ENCODE measurements at places on chromosomes 1 and 21.

DNA sequence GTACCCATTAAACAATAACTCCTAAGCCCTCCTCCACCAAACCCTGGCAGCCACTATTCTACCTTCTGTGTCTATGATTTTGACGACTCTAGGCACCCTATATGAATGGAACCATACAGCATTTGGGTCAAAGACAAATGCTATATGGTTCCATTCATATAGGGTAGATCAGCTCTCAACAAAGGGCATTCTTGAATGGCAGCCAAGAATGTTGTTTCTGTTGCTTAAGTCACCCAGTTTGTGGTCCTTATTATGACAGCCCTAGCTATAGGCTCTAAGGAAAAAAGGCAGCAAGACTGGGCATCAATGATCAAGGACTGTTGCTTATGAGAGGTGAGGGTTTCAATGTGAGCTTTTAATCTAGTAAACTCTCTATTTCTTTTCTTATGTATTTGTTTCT is 4.7 kb upstream of the SLC5A9 start:
- DNase-seq = no peak

GRCh38 chr1:168342572-168343280 is 62.0 kb downstream of the TBX19 start:
- peak; percentile 89 for DNase-seq

DNA sequence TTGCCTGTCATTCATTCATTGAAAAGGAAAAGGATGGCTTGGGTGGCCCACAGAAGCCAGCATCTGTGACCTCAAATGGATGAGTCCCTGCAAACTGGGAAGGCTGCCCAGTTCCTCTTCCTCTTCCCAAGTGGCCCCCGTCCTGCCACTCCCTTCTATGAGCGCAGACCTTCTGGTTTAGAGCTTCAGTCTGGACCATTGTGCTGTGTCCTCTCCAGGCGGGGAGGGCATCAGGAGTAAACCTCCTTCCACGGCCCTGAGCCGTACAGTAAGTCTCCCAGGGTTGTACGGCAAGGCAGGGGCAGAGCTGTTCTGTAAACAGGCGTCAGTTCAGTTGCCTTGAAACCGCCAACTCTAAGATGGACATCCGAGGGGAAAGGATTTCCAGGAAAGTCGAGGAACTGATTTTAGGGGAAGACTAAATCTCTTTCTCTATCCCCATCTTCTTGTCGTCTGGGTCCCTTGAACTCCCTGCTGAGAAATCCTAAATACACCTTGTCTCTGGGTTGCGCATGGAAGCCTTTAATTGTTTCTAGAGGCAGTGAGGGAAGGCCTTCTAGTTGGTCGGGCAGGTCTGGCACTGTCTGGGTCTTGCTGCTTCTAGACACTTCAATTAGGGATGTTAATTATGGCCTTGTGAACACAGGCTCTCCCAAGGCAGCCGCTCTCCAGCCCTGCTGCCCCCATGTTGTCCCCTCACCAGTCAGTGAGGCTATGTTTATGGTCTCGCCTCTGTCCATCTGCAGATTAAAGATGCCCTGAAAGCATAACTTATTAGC is 22.1 kb downstream of the SOX13 start:
- DNase-seq = no peak

GRCh38 chr1:203172184-203173010 is 3.2 kb downstream of the MYBPH start:
- peak; percentile 62 for DNase-seq

- DNase-seq = no peak
Observed at GRCh38 chr1:207069061-207069460, 16.0 kb downstream of the PFKFB2 start.

GRCh38 chr1:101532377-101532776 is 295.6 kb downstream of the S1PR1 start:
- no peak for DNase-seq

GRCh38 chr1:215905493-215906115 is 338.5 kb downstream of the KCTD3 start:
- no peak for DNase-seq

DNA sequence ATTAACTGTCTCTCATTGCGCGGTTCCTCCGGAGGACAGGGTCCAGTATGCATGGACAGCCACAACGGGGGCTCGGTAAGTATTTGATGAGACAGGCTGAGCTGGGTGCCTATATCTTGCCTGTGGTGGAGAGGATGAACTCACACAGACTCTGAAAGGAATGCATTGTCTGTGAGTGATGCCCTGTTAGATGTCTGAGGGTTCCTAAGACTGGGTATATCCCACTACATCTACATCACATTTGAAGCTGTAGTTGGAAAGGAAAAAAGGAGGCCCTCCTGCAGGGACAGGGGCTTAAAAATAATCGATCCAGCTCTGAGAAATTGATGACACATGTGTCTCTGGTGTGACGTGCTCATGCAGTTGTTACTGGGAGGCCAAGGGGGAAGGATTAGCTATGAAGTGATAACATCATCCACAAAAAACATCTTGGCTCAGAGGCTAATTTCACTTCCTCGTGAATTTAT is 1.9 kb downstream of the ADARB1 start:
- peak; percentile 12 for DNase-seq

GRCh38 chr1:240192851-240193250 is 101.2 kb downstream of the FMN2 start:
- no peak for DNase-seq

DNA sequence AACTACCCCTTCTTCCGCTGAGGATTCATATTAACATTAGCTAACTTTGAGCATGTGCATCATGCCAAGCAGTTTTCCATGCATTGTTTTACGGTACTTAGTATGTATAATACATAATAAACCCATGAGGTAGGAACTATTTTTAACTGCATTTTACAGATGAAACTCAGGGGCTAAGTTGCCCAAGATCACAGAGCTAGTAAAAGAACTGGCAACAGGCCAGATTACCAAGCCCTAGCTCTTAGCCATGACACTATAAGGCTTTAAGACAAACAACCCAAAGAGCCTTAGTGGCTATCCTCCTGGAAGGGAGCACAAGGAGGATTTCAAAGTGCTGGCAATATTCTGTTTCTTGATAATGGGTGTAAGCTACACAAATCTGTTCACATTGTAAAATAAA is 6.1 kb downstream of the AK2 start:
- DNase-seq = no peak

DNA sequence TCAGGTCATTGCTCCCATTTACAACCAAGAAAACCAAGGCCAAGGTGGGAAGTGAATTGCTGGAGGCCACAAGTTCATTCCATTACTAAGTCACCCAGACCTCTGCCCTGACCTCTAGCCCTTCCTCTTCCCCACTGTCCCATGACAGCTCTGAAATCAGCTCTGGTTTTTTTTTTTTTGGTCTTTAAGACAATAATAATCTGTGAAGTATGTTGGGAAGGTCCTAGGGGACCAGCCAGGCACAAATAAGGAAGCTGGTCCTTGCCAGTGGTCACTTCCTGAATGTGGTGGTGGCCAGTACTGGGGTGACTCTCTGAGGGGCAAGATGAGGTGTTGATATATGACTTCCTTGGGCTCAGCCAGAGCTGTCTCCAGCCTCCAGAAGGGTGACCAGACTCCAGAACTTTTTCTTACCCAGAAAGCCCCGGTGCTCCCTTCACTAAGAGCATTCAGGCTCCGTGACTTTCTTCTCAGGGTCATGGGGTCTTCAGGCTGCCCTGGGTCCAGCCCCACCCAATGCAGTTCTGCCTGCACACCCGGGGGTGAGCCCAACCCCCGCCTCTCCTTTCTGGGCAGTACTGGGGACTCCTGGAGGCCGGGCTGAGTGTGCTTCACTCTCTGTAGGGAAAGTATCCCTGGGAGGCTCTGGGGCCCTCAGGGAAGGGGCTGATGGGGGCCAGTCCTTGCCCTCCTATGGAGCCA is 159.6 kb downstream of the PTPRU start:
- no peak for DNase-seq

DNA sequence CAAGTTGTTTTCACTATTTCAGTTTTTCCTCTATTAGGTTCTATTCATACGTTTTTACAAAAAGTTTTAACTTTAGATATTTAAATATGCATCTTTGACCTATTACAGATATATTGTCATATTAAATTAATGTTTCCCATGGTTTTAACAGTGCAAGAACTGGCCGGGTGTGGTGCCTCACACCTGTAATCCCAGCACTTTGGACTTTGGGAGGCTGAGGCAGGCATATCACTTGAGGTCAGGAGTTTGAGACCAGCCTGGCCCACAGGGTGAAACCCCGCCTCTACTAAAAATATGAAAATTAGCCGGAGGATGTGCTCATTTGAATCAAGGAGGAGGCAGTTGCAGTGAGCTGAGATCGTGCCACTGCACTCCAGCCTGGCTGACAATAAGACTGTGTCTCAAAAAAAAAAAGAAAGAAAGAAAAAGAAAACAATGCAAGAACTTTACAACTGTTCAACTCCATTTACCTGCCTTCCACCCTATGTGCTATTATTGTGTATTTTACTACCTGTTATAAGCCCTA is 19.8 kb upstream of the TINAGL1 start:
- no peak for DNase-seq

- no peak for DNase-seq
Observed at GRCh38 chr1:183844806-183845205, 39.9 kb downstream of the RGL1 start.

DNA sequence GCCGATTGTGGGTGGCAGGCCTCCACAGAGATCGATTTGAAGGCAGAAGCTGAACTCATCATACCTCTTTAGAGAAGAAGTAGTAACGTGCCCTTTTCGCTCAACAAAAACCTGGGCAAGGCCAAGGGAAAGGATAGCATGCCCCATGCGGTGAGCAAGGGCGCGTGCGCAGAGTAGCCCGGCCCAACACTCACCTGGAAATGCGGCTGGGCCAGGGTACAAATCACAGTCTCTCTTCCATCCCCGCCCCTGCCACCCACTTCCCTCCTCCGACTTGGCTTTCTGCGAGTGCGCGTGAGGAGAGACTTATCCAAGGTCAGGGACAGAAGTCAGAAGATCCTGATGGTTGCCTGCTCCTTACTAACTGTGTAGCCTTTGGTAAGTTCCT is 160.7 kb upstream of the C1orf21 start:
- DNase-seq = no peak

- DNase-seq = peak; percentile 60
Observed at GRCh38 chr1:235079443-235080296, 49.0 kb downstream of the TOMM20 start.

GRCh38 chr1:166911624-166912023 is 35.6 kb upstream of the TADA1 start:
- DNase-seq = no peak

DNA sequence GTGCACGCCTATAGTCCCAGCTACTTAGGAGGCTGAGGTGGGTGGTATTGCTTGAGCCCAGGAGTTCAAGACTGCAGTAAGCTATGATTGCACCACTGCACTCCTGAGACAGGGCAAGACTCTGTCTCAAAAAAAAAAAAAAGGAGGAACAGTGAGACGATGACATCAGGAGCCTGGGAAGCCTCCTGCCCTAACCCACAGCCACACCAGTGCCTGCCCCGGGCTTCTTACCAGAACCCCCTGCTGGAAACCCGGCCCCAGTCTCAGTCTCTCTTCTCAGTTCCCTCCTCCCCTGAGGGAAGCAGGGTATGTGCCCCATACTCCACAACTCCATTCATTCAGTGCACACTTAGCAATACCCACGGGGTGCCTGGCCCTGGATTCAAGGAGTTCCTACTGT is 9.1 kb downstream of the COL8A2 start:
- DNase-seq = no peak

- DNase-seq = peak; percentile 38
Observed at GRCh38 chr1:51063121-51063520, 38.9 kb upstream of the C1orf185 start.

All from RKO (cell line).